ENCODE measurements at places on chromosomes 2 and 18. TPM values are rescaled to one million over a fixed set of nuclear protein-coding genes. Genes with fewer than 3 reads are reported as not detected.

The RUFY4 gene
- total RNA-seq: 0.36 TPM

The CPO gene
- 0.89 TPM for total RNA-seq

The IRS1 gene
- 33.8 TPM for total RNA-seq

The IL36B gene
- total RNA-seq: not detected

The TUBA3D gene
- not detected for total RNA-seq

The SATB2 gene
- total RNA-seq: 8.8 TPM

The BOLL gene
- not detected for total RNA-seq

The GPC1 gene
- 85.4 TPM for total RNA-seq

The COBLL1 gene
- 119 TPM for total RNA-seq

The NRBP1 gene
- total RNA-seq: 77.6 TPM

The KATNAL2 gene
- 5.6 TPM for total RNA-seq

The SRD5A2 gene
- not detected for total RNA-seq

The CYP27A1 gene
- total RNA-seq: 51.8 TPM

The SEH1L gene
- 44.0 TPM for total RNA-seq

The C18orf63 gene
- not detected for total RNA-seq

The CROCC2 gene
- 0.18 TPM for total RNA-seq

The PLGLB2 gene
- 4.8 TPM for total RNA-seq

The ACKR3 gene
- 90.5 TPM for total RNA-seq

The HS1BP3 gene
- total RNA-seq: 23.2 TPM

The ATF2 gene
- total RNA-seq: 71.1 TPM

The CDCA7 gene
- 1.0 TPM for total RNA-seq

The CXCR2 gene
- 9.1 TPM for total RNA-seq

The FRZB gene
- 17.1 TPM for total RNA-seq

The CIDEA gene
- 5.0 TPM for total RNA-seq

The WDFY1 gene
- 48.6 TPM for total RNA-seq

The FBXO36 gene
- total RNA-seq: 3.2 TPM

The CBLN2 gene
- total RNA-seq: not detected

The KLHL14 gene
- 0.45 TPM for total RNA-seq

The SCTR gene
- not detected for total RNA-seq

The OXER1 gene
- 2.8 TPM for total RNA-seq

The SGPP2 gene
- total RNA-seq: 0.53 TPM

The DNAJC5G gene
- not detected for total RNA-seq

The TUBA3E gene
- not detected for total RNA-seq

The SEC11C gene
- total RNA-seq: 41.1 TPM

The SCN2A gene
- 1.9 TPM for total RNA-seq

The NTSR2 gene
- not detected for total RNA-seq

The ASPRV1 gene
- 5.6 TPM for total RNA-seq

The TCF23 gene
- total RNA-seq: not detected
